HepG2 (cell line): ENCODE measurements at places on chromosomes 12 and 14. TPM values are rescaled to one million over a fixed set of nuclear protein-coding genes. Genes with fewer than 3 reads are reported as not detected.

Gene ATG14
- total RNA-seq, result 9.1 and 9.9 TPM in 2 replicates

Gene IL23A
- 0.35 and 0.51 TPM in 2 replicates for total RNA-seq

Gene RAB15
- 17.2 and 18.5 TPM in 2 replicates for total RNA-seq

DNA sequence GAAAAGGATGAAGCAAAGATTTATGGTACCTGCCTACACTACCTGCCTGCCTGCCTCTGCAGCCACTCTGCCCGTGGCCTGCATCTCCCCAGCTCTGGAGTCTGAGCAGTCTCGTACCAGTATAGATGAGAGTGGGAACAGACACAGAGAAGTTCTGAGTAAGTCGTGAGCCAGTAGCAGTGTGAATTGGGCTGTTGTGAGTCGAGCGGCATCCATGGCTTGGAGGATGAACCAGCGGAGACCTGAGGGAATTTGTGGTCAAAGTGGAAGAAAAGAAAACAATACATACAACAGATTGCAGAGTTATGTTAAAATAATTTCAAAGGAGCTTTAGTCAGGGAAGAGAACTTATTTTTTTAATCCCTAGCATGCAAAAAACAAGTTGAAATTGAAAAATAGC, 25.3 kb downstream of the C2CD5 start:
- H3K27me3 ChIP-seq, result no peaks in the 10 kb centered on the region
- H3K27ac ChIP-seq, result no peak overlapping the region
- H3K4me1 ChIP-seq, result no peaks in the 10 kb centered on the region
- no peak for DNase-seq
- H3K36me3 ChIP-seq, result peaks cover 5% of the 10 kb centered on the region; the same call in 1 of the 2 replicates

GRCh38 chr14:93033983-93034670, 81.6 kb downstream of the ITPK1 start:
- no peaks in the 10 kb centered on the region for H3K36me3 ChIP-seq
- DNase-seq, result no peak
- no peak overlapping the region for H3K27ac ChIP-seq
- peaks cover 82% of the 10 kb centered on the region for H3K4me1 ChIP-seq

- DNase-seq, result no peak
- peaks cover 2% of the 10 kb centered on the region; the same call in 1 of the 2 replicates for H3K27me3 ChIP-seq
- H3K4me1 ChIP-seq, result no peaks in the 10 kb centered on the region
- no peak overlapping the region for H3K4me3 ChIP-seq
Observed at GRCh38 chr12:30982413-30982812, 55.9 kb downstream of the TSPAN11 start.
